DND-41 (cell line): ENCODE measurements at places on chromosomes 5 and 9.

DNA sequence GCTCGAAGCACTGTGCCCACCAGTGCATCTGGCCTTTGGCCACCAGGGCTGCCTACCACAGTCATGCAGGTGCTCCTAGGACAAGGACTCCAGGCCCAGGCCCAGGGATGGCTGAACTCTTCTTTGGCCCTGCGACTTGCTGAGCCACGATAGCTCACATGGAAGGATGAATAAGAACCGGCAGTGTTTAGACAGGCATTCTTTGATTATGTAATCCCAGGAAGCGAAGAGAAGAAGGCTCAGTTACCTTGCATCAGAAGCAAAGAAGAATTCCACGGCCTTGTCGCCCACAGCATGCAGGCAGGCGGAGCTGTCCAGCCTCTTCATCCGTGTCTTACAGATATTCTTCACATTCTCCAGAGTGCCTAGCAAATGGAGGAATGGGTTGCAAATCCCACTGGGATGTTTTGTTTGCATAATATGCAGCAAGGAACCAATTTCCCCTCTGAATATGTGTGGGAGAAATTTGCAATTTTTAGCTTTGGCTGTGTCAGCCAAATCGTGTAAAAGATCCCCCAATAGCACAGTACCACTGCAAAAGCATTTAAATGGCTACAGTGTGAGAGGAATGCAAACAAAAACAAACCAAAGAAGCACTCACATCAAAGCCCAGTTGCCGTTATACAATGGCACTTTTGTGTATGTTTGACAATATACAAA is 29.1 kb downstream of the GFPT2 start:
- H3K27me3 ChIP-seq = peaks cover 3% of the 10 kb centered on the region
- H3K27ac ChIP-seq = no peak overlapping the region
- no peaks in the 10 kb centered on the region for H3K36me3 ChIP-seq
- no peak for DNase-seq
- H3K4me3 ChIP-seq = no peak overlapping the region

DNA sequence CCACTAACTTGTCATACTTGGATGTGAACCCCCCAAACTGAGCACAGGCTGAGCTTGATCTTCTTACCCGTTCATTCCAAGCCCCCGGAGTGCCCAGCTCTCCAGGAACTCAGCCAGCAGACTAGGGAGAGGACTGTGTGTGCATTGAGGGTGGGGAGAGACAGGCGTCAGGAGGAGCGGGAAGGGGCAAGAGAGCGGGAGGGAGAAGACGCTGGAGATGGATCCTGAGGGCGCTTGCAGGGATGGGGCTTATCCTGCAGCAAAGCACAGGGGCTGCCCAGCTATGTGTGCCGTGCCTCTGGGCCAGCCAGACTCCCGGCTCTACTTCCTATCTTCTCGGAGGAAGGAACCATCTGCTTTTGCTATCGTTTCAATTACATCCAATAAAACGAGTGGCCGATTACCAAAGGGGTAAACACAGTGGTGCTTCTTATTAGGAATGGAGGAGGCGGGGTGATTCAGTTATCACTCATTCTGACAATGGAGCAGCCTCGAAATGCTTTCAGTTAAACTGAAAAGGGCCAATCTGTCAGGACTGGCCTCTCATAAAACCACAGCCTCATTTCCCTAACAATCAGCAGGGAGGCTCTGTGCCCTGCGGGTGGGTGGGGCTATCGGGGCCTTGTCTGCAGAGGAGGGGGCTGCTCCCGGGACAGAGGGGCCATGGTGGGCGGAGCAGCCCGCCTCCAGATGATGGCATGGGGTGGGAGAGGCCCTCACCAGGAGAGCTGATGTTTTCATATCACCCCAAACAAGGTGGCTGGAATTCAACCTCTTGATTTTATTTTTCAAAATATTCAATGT is 168.2 kb downstream of the DAB2IP start:
- H3K27me3 ChIP-seq = no peaks in the 10 kb centered on the region
- H3K27ac ChIP-seq = no peak overlapping the region
- H3K4me1 ChIP-seq = no peaks in the 10 kb centered on the region
- DNase-seq = no peak
- H3K4me3 ChIP-seq = no peak overlapping the region

DNA sequence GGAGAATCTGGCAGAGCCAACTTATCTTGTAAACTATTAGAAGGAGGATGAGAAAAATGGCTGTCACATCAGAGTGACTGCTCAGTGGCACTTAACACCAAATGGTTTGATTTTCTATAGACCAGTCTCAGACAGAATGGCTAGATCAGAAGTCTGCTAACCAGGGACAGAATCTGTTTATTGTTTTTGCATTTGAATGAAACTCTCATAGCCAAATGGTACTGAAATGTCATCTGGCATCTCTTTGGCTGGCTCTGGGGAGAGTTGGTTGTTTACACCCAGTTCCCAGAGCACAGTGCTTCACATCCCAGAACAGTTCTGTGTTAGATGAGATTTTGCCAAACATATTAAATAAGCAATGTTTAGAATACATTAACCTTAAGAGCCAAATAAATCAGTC is 106.6 kb upstream of the HMHB1 start:
- no peak overlapping the region for H3K27ac ChIP-seq
- H3K4me1 ChIP-seq = peaks cover 33% of the 10 kb centered on the region
- no peak overlapping the region for H3K4me3 ChIP-seq
- H3K36me3 ChIP-seq = no peaks in the 10 kb centered on the region
- DNase-seq = no peak

- H3K27ac ChIP-seq = no peak overlapping the region
- H3K36me3 ChIP-seq = no peaks in the 10 kb centered on the region
- H3K4me3 ChIP-seq = no peak overlapping the region
- H3K27me3 ChIP-seq = no peaks in the 10 kb centered on the region
- no peaks in the 10 kb centered on the region for H3K4me1 ChIP-seq
- DNase-seq = no peak
These were observed 81.3 kb upstream of the SPATA31C2 start for GRCh38 chr9:88219601-88220000.

GRCh38 chr5:54860321-54860720 is 125.1 kb downstream of the ESM1 start:
- no peak overlapping the region for H3K4me3 ChIP-seq
- no peak for DNase-seq
- H3K4me1 ChIP-seq = no peaks in the 10 kb centered on the region
- H3K36me3 ChIP-seq = no peaks in the 10 kb centered on the region

DNA sequence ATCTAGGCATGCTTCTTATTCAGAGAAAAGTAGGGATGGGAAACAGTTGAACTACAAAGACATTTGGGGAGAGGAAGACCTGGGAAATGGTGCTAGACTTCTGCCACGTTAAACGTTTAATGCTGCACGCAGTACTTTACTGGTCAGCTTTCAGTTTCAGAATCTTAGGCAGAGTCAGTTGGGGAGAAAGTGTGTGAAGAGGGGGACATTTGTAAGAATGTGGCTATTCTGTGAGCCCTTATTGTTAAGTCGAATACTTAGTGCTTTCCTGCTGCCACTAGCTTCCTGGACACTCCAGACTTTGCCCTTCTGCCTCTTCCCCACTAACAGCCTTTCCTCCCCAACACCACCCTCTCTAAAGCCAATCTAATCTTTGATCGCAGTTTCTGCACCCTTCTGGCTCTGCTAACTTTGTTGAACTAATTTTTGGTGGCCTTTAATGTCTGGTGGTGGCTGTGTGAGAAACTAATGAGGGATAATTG is 6.1 kb downstream of the CYSTM1 start:
- peaks cover 7% of the 10 kb centered on the region for H3K4me1 ChIP-seq
- no peaks in the 10 kb centered on the region for H3K27me3 ChIP-seq
- no peak overlapping the region for H3K27ac ChIP-seq
- DNase-seq = no peak

GRCh38 chr9:69527454-69527853 is 144.7 kb downstream of the APBA1 start:
- no peak overlapping the region for H3K27ac ChIP-seq
- H3K4me1 ChIP-seq = no peaks in the 10 kb centered on the region
- no peak overlapping the region for H3K4me3 ChIP-seq
- no peaks in the 10 kb centered on the region for H3K36me3 ChIP-seq

DNA sequence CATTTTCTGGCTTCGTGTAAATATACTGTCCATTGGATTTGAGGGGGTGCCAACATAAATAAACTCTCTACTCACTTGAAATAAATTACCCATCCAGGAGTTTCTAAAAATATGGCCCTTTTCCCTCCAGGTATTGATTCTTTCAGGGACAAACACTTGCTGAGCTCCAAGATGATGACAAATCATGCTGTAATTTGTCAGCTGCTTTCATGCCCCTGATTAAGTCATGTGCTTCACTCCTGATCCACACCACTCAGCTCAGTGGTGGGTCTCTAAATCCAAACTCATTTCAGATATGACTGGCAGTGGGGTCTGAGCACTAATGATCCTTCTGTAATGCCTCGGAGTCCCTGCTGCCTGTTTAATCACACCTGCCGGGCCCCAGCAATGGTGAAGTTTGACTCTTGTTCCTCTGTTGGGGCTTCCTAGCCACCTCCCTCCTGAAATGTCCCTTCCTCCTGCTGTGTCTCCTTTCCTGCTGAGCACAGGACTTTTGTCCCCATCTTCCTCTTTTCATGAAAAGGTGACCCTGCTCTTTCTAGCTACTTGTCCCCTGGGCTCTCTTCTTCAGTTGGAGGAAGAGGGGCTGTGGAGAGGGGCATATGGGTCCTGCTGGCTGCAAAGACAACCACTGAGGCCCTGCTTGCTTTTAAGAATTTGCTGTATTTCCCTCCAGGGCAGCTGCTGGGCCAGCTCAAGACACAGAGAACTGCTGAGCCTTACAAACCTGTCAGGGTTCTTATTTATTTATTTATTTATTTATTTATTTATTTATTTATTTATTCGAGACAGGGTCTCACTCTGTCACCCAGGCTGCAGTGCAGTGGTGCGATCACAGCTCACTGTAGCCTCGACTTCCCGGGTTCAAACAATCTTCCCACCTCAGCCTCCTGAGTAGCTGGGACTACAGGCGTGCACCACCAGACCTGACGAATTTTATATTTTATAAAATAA is 200.0 kb downstream of the ATP10B start:
- no peaks in the 10 kb centered on the region for H3K27me3 ChIP-seq
- H3K27ac ChIP-seq = 0 out of 2 replicates have a peak overlapping the region, but pooled peaks have one; percentile 5
- no peak for DNase-seq
- H3K4me3 ChIP-seq = no peak overlapping the region
- peaks cover 24% of the 10 kb centered on the region for H3K4me1 ChIP-seq
- no peaks in the 10 kb centered on the region for H3K36me3 ChIP-seq

DNA sequence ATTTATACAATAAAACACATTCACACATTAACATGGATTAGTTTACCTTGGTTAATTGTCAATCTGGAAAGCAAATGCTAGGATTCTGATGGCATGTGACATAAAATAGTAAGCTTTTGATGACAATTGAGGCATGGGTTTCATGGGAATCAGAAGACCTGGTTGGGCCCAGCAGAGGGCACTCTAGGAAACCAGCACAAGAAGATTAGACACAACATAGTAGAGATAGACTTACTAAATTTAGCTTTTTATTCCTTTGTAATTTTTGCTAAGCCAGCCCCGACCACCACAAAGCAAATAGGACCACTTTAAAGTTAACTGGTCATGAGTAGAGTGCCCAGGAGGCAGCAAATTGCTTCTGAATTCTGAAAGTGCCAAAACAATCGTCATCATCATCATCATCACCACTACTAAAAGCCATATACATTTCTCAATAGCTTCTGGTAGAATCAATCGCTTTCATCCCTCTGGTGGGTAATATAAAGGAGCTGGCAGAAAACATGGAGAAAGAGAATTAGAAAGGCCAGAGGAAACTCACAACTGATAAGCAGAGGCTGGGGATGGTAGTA is 163.2 kb downstream of the ARRDC3 start:
- no peaks in the 10 kb centered on the region for H3K4me1 ChIP-seq
- H3K36me3 ChIP-seq = no peaks in the 10 kb centered on the region
- no peaks in the 10 kb centered on the region for H3K27me3 ChIP-seq
- peak; percentile 55 for DNase-seq
- H3K4me3 ChIP-seq = no peak overlapping the region
- H3K27ac ChIP-seq = no peak overlapping the region

GRCh38 chr5:93145767-93146166 is 435.3 kb downstream of the NR2F1-AS1 start:
- no peak overlapping the region for H3K4me3 ChIP-seq
- H3K4me1 ChIP-seq = no peaks in the 10 kb centered on the region
- H3K27me3 ChIP-seq = no peaks in the 10 kb centered on the region
- no peaks in the 10 kb centered on the region for H3K36me3 ChIP-seq
- no peak overlapping the region for H3K27ac ChIP-seq

GRCh38 chr5:88670461-88670860 is 212.5 kb downstream of the MEF2C start:
- H3K4me1 ChIP-seq = no peaks in the 10 kb centered on the region
- no peak overlapping the region for H3K27ac ChIP-seq
- H3K27me3 ChIP-seq = no peaks in the 10 kb centered on the region

GRCh38 chr5:40627706-40628105 is 52.0 kb upstream of the PTGER4 start:
- no peak overlapping the region for H3K27ac ChIP-seq
- no peaks in the 10 kb centered on the region for H3K36me3 ChIP-seq
- no peaks in the 10 kb centered on the region for H3K27me3 ChIP-seq
- peaks cover 21% of the 10 kb centered on the region for H3K4me1 ChIP-seq
- no peak overlapping the region for H3K4me3 ChIP-seq

DNA sequence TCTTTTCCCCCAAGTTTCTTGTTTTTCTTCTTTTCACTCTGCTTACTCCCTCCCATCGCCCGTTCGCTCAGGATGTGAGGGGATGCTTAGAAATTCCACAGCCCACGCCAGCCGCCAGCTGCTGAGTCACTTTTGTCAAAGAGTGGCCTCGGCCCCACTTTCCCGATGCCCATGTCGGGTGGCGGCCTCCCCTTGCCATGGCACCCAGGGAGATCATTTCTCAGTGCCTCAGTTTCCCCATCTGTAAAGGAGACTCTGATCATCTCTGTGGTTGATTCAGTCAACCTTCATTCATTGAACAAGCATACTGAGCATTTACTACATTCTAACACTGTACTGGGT is 353 bp upstream of the PDGFRB start:
- H3K4me1 ChIP-seq = peaks cover 32% of the 10 kb centered on the region
- no peaks in the 10 kb centered on the region for H3K27me3 ChIP-seq
- H3K4me3 ChIP-seq = no peak overlapping the region

DNA sequence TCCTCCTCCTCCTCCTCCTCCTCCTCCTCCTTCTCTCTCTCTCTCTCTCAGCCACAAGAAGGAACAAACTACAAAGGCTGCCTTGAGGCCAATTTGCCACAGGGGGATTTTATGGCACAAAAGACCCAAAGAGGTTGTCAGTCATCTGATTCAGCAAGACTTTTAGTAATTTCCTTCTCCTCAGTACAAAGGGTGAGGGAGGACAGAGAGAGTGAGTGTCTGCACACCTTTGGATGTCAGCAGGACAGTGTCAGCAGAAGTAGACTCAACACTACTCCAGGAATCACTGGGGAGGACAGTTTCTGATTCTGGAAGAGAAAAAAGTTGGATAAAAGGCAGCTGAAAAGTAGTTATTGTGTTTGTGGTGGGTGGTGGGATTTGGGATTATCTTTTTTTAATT is 13.6 kb downstream of the TIMD4 start:
- DNase-seq = no peak
- H3K4me1 ChIP-seq = no peaks in the 10 kb centered on the region
- no peak overlapping the region for H3K4me3 ChIP-seq
- peaks cover 2% of the 10 kb centered on the region for H3K27me3 ChIP-seq
- no peak overlapping the region for H3K27ac ChIP-seq
